ENCODE measurements at places on chromosomes 4 and X.

GRCh38 chr4:119984996-119985395 is 81.7 kb downstream of the MAD2L1 start:
- no peak for DNase-seq

DNA sequence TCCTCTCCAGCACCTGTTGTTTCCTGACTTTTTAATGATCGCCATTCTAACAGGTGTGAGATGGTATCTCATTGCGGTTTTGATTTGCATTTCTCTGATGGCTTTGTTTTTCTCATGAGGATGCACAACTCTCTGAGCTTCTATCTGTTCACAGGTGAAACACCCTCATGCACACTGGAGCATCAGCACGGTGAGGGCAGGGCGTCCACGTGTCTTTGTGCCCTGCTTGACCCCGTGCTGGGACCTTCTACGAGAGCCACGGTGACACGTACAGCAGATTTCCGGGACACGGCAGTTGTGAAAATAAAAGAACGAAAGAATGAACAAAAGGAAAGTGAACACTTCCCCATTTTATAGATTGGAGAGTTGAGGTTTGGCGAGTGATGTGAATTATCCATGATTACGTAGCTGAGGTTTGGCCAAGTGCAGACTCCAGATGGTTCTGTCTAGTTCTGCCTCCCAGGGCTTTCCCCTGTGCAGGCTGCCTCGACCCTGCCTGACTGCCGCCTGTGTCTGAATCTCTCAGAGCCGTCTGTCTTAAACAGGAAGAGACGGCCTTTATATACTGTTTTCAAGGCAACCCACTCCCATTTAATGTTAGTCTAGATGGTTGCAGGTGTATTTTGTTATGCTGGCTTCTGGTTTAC is 67.8 kb upstream of the SORBS2 start:
- no peak for DNase-seq

DNA sequence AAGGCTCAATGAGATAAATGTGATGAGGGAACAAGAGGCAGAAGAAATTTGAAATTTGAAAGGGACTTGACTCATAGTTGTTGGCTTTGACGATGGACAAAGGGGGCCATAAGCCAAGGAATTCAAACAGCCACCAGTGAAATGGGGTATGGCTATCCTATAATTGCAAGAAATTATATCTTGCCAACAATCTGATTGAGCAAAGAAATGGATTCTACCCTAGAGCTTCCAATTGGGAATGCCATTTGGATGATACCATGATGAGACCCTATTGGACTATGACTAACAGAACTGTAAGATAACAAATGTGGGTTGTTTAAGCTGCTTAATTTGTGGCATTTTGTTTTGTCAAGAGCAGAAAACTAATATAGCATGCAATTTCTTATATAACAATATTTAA is 270.1 kb upstream of the ARSJ start:
- no peak for DNase-seq

DNA sequence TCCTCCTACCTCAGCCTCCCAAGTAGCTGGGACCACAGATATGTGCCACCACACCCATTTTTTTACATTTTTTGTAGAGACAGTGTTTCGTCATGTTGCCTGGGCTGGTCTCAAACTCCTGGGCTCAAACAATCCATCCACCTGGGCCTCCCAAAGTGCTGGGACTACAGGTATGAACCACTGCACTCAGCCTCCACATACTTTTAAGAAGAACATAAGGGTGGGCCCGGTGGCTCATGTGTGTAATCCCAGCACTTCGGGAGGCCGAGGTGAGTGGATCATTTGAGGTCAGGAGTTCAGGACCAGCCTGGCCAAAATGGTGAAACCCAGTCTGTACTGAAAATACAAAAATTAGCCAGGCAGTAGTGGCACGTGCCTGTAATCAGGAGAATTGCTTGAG is 51.5 kb upstream of the MXD4 start:
- DNase-seq: no peak

GRCh38 chrX:101210630-101211029 is 9.0 kb upstream of the DRP2 start:
- DNase-seq: no peak

GRCh38 chr4:132334081-132334480 is 815.0 kb upstream of the PCDH10 start:
- no peak for DNase-seq

DNA sequence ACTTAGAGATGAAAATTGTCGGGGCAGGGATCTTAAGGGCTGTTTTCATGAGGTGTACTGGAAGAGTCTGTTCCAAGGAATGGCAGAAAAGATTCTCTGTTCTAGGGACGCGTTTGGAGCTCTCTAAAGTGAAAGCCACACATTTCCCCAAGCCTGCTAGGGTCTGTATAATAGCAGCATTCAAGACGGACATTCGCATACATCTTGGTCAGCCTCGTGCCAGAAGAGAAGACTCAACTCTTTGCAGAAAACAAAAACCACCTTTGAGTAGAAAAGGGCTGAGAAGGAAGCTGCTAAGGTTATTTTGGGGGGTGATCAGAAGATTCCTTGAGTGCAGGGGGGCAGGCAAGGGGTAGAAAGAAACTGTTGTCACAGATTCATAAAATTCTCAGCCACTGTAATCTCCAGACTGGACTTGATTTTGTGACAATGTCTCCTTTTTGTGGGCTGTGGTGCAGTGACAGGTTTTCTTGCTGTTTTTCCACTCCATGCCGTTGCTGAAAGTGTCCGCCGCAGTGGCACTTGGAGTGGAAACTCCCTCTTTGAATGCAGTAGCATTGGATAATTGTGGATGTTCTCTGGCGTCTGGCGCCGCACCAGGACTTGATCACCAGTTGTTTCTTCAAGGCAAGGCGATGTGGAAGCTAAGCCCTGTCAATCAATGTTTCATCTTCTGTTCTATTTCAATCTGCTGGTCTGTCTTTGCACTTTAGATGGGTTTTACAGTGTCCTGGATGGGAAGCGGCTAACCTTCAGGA is 2.9 kb downstream of the GYG2 start:
- DNase-seq: no peak

DNA sequence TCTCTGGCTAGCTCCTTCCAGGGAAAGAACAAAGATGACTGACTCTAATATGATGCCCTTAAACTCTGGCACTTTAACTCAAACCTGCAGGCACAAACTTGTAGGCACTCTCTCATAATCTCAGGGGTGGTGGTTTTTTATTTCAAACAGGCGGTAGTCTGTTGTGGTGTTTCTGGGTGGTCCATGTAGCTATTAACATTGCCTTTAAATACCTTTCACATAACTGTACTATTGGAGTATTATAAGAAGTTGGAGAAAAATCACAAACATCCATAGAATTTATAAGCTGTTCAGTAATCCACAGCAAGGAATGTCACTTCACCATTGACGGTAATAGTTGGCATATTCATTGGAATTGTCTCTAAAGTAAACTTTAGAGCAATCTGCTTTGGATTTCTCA is 204.2 kb upstream of the PDE5A start:
- DNase-seq: no peak
